Esophagus squamous epithelium (tissue), 5 donors: ENCODE measurements at places on chromosomes 2 and 18. TPM values are rescaled to one million over a fixed set of nuclear protein-coding genes. Genes with fewer than 3 reads are reported as not detected.

The TPO gene
- total RNA-seq = 4.6 TPM

The SPP2 gene
- total RNA-seq = not detected

The ASXL3 gene
- not detected for total RNA-seq

The SERPINB12 gene
- 1.5 TPM for total RNA-seq

The C2orf72 gene
- not detected for total RNA-seq

The RHOB gene
- 245 TPM for total RNA-seq

The CTLA4 gene
- 0.79 TPM for total RNA-seq

The CTAGE1 gene
- not detected for total RNA-seq

GRCh38 chr2:598058-598802, 79.0 kb downstream of the TMEM18 start:
- no peak for DNase-seq

- no peak for DNase-seq
Observed at GRCh38 chr2:8659092-8659734, 22.6 kb upstream of the ID2 start.

- DNase-seq = no peak
Observed at GRCh38 chr2:3148716-3149115, 228.9 kb downstream of the EIPR1 start.

- no peak for DNase-seq
Observed at GRCh38 chr2:140836826-140837225, 1294.0 kb downstream of the LRP1B start.

GRCh38 chr2:203037026-203037425, 22.4 kb downstream of the NBEAL1 start:
- no peak for DNase-seq

DNA sequence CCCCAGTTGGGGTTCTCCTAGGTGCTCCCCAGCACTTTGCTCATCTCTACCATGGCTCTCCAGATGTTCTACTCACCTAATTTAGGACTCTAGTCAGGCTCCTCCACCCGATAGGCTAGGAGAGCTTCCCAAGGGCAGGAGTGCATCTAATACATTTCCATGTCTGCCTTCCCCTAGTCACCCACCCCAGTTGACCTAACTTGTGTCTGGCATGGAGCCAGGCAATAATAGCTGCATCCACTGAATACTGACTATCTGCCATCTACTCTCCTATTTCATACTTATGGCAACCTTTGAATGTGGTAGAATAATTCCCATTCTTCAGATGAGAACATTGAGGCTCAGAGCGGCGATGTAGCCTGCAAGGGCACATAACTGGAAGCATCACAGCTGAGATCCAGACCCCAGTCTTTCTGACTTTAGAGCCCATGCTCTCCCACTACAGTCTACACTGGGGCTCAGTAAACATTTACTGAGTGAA, 71.8 kb upstream of the YWHAQ start:
- no peak for DNase-seq

DNA sequence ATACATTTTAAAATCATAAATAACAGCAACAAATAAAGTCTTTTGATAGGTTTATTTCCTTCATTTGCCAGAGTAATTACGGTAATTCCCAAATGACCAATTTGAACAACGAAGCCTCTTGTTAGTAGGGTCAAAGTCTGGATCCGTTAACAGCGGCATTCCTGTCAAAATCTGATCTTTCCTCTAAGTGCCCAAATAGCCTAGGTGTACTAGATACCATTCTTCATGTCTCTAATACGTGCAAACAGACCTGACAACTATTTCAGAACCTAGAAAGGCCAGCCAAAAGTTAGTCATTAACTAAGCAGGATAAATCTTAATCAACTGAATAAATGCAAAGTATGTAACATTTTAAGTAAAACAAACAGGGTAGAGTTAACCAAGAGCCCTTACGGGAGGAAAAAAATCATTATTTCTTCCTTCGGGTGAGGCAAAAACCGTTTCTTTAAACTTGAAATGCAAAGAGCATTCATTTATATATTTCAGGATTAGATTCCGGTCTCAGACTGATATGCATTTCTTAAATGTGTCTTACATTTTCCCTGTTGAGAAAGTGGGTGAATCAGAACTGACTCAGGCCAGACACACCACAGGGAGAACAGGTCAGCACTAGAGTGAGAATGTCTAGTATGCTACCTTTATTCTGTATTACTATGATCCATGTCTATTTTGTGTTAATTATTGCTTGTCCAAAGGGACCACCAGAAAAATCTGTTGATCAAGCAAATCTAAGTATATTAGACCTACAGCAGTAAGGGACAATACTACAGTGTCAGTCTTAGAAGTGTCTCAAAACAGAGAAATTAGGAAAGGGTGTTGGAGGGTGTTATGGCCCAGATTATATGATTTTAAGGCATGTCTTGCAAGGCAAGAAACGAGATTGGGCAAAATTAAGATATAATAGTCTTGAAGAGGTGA, 141.5 kb upstream of the NDUFV2 start:
- no peak for DNase-seq

- no peak for DNase-seq
Observed at GRCh38 chr2:75290600-75291150, 91.4 kb upstream of the TACR1 start.

DNA sequence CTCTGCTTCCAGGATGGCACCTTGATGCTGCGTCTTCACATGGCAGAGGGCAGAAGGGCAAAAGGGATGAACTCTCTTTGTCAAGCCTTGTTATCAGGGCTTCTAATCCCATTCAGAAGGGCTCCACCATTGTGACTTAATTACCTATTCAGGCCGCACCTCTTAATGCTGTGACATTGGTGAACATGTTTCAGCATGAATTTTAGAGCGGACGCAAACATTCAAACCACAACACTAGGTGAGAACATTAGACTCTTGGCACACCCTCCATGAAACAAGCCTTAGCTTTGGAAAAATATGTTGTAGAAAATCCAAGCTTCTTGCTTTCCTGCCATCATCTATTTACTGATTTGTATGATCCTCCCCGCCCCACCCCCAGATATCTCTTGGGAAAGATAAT, 17.9 kb downstream of the DAW1 start:
- no peak for DNase-seq

GRCh38 chr2:15634846-15635490, 43.3 kb downstream of the DDX1 start:
- DNase-seq = no peak

- no peak for DNase-seq
Observed at GRCh38 chr18:61596296-61596695, 263.1 kb downstream of the CDH20 start.

DNA sequence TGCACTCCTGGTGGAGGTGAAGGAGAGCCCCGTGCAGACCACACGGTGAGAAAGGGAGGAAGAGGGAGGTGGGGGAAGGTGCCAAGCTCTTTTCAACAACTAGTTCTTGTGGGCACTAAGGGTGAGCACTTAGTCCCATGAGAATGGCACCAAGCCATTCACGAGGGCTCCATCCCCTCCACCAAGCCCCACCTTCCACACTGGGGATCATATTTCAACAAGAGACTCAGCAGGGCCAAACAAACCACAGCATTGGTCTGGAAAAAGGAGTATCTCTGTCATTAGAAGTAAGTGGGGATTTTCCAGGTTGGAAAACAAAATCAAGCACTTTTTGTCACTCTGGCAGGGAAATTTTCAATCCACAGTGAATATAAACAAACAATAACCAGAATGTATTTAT, 38.4 kb downstream of the ZAP70 start:
- DNase-seq = no peak

DNA sequence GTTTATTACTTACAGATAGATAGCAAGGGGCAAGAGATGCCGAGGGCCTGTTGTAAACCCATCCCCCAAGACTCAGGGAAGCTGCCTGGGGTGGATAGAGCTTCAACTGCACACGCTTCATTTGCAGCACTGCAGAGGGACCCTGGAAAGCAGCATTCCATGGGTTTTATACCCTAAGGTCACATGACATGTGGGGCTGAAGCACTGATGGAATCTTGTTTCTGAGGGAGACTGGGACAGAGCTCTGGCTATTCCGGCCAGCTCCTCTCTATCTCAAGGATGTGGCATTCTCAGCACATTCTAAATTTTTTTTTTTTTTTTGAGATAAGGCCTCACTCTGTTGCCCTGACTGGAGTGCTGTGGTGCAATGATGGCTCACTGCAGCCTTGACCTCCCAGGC, 300.1 kb downstream of the MYCN start:
- no peak for DNase-seq

GRCh38 chr18:23177433-23178072, 42.3 kb downstream of the CABLES1 start:
- DNase-seq = no peak

- no peak for DNase-seq
Observed at GRCh38 chr18:79927607-79928562, 23.6 kb downstream of the SLC66A2 start.
